ENCODE measurements at places on chromosomes 1 and 21.

DNA sequence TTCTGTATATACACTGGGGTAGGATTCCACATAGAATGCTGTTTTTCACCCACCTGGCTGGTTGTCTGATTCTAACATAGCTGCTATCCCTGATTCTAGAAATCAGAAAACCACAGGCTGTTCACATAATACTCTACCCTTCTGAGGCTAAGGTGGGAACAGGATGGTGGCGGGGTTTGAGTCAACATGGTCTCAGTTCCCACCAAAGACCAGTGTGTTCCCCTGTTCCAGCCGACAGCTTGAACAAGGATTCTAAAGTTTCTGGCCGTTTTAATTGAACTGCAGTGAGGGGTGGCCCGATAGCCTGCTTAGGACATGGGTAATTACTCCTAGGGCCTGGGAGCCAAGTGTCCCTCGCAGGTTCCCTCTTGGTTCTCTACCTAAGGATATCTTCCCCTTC is 38.4 kb downstream of the PEX14 start:
- DNase-seq, result peak; percentile 16

GRCh38 chr1:165011186-165011585 is 345.3 kb downstream of the LMX1A start:
- no peak for DNase-seq

DNA sequence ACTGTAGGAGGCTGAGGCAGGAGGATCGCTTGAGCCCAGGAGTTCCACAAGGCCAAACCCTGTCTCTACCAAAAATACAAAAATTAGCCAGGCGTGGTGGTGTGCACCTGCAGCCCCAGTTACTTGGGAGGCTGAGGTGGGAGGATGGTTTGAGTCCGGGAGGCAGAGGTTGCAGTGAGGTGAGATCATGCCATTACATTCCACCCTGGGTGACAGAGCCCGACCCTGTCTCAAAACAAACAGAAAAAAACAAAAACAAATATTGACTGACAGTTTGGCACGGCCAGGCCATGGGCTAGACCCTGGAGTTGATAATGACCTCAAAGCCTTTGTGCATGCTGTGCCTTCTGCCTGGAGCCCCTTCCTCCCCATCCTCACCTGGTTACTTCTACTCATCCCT is 19.2 kb upstream of the RSPO1 start:
- DNase-seq, result no peak

- no peak for DNase-seq
Measured at GRCh38 chr1:218785928-218786327, 387.8 kb upstream of the LYPLAL1 start.

GRCh38 chr1:197903196-197903514 is 725 bp downstream of the C1orf53 start:
- DNase-seq, result no peak

GRCh38 chr1:205056188-205056611 is 13.2 kb downstream of the CNTN2 start:
- no peak for DNase-seq

DNA sequence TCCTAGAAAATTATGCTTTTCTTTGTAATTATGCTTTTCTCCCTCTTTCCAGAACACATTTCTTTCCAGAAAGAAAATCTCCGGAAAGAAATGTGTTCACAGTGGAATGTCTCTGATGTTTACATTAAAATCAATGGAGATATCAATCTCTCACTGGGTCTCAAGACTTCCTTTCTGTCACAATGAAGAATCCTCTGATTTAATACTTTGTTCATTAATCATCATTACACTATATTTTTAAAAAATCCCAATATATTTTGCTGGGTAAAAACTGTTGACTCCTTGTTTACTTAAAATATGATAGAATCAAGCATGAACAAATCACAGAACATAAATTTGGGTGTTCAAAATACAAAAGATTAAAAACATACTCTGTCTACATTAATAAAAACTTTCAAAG is 26.3 kb upstream of the TGFBR3 start:
- DNase-seq, result no peak

DNA sequence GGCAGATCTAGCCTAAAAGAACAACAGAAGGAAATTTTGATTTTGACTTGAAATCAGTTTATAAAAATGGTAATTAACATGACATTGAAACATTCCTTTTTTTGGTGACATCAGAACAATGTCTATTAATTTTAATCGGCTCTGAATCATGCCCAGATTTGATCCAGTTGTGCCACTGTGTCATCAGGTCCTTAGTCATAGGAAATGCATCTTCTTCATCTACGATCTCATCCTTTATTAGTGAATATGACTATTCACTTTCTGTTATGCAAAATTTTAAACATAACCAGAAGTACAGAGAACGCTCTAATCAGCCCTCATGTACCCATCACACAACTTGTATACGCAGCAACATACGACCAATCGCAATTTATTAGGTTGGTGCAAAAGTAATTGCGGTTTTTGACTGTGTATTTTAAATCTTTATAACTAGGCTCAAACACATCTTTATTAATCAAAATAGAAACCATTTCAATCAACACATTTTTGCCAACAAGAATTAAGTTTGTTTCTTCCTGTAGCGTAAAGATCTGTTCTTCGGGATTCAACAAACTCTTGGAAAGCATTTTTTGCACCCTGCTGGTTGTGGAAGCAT is 40.3 kb upstream of the TLR5 start:
- no peak for DNase-seq

DNA sequence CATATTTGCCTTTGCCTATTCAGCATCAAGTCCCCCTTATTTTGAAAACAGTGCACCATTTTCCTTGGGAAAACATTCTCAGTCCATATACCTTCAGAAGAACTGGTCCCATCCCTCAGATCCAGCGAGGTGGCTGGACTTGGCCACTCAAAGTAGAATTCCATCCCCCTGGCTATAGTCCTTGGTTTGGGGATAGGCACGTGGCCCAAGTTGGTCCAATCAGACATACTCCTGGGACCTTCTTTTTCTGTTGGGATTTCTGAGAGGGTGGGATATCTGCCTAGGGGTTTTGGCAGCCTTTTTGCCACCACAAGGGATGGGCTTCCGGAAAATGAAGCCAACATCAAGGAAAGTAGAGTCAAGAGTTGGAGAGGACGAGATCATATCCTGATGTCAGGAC is 10.7 kb upstream of the MATN1 start:
- no peak for DNase-seq

- no peak for DNase-seq
Measured at GRCh38 chr1:25727635-25728286, 72.2 kb upstream of the SELENON start.

DNA sequence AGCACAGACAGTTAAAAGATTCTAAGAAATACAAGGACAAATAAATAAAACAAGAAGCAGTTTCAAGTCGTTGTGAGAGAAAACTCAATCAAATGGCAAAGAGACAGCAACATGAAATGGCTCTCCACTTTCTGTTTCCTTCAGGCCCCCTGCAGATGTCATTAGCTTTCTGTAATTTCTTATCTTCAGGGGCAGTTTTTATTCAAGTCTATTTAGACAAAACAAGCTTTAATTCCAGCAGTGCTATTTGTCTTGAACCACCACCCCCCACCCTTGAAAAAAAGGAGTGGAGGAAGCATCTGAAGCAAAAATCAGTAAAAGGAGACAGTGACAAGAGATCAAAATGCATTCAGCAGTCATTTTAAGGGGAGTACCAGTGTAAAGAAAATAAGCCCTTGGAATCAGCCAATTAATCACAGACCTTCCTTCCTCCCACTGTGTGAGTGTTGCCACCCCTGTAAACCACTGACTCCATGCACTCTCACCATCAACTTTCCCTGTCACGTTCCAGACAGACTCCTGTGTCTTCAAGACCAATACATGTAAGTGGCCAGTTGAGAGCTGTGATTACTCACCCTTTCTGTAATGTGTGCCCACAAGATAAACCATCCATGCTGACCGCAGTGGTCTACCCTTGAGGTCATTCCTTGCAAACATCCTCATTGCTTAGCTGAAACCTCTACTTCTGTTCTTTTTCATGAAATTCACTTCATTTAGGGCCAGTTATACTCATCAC is 136.1 kb upstream of the HOOK1 start:
- DNase-seq, result no peak

- DNase-seq, result no peak
Measured at GRCh38 chr1:15008783-15009729, 144.5 kb upstream of the TMEM51 start.

DNA sequence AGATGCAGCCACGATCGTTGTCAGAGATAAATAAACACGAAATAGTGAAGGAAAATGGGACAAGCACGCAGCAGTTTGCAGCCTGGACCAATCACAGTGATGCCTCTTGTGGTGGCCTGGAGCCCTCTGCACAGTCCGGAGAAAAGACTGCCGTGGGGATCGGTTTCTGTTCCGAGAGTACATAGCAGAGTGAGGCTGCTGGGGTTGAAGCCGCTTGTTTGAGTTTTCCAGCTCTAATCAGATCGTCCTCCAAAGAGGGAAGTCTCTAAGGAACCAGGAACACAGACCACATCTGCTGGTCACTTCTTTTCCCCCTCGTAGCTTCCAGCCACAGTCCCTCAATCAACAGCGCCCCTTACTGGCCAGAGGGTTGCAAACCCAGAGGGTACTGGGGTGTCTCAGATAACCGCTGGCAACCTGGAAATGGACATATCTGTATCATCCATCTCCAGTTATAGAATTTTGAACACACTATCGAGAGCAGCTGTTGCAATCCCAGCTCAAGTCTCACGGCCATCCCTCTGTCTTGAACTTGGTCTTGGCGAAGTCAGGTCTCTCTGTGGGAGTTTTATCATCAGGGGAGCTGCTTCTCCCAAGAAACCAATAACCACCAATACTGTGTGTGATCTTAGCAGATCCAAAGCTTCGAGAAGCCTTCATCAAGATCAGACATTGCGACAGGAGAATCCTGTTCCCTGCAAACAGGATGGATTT is 57.4 kb downstream of the OLIG1 start:
- DNase-seq, result peak; percentile 62

DNA sequence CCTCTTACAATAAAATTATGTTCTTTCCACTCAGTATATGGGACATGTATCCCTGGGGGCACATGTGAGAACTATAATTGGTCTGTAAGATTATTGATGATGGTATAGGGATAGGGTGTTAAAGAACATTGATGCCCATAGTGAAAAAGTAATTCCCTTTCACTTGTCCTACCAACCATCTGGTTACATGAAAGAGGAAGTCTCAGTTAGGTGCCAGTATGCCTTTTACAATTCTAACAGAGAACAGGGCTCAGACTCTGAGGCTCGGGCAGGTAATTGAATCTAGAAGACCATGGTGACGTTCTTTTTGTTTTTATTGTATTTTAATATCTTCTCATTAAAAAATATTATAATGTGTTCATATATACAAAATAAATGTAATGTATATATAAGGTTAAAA is 113.6 kb downstream of the FGGY start:
- no peak for DNase-seq

- no peak for DNase-seq
Measured at GRCh38 chr1:83970114-83970513, 28.8 kb downstream of the TTLL7 start.

- DNase-seq, result no peak
Measured at GRCh38 chr1:184747089-184747955, 7.3 kb downstream of the EDEM3 start.

DNA sequence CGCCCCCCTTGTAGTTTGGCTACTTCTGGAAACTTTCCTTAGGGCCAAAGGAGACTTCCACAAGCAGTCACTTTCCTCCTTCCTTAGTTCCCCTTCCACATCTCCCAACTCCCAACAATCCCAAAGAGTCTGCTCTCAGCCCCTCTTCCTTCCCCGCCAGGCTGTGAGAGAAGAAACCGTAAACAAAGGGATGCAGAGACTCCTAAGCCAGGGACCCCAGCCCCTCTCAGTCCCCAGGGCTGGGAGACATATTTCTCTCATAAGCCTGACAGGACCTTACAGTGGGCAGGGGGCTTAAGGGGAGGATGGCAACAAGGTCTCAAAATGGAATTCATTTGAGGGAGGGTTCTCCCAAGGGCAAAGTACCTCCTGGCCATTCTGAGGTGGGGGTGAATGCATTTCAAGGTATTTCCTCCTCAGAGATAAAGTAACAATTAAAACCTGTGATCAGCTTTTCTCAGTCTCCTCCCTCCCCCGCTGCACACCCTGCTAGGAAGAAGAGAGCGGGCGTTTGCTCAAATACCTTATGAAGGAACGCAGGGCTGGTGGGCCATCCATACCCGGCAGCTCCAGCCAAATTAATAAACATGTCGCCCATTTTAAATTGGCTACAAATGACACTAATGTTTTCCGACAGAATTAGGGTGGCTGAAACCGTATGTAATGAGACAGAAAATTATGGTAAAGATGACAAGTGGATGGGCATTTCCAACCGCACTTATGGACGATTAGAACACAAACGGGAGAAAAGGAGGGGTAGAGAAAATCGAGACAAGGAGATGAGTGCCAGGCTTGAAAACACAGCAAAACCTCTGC is 4.0 kb downstream of the BARHL2 start:
- no peak for DNase-seq

DNA sequence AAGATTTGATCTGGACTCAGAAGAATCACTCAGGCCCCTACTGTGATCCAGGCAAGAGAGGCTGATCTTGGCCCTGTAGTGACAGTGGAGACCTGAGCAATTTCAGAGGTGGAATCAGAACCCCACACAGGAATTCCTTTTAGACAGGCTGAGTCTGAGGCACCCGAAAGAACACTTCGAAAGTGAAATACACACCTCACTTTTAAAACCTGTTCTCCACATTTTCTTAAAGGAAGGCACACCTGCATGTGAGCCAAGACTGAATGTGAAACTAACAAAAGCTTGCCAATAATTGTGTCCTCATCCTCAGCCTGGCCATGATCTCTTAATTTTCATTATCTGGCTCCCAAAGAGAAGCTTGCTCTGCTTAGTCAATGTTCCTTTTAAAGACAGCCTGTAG is 32.2 kb downstream of the SIPA1L2 start:
- DNase-seq, result no peak

DNA sequence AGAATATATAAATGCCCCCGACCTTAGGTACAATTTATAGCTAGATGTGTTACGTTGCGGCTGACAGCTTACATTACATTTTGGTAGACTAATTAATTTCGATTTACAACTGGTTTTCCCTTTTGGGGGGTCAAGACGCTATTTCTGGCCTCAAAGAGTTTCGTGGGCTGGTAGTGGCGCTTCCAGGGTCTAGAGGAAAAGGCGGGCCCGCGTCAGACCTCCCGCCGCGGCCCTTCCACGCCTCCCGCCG is 391 bp downstream of the IFT25 start:
- no peak for DNase-seq

- no peak for DNase-seq
Measured at GRCh38 chr1:207058252-207058651, 5.2 kb downstream of the PFKFB2 start.

DNA sequence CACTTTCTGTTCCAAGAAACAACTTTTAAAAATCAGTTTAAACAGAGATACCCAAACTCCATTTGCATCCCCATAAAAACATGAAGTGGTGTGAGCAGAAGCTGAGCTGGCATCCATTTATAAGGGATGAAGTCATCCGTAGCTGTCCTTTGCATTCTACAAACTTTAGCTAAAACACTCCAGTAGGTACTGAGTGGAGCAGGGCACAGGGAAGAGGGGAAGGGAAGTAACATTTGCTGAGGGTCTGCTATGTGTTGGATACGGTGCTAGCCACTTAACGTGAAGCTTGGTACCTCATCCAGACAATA is 32.9 kb downstream of the VWA5B1 start:
- no peak for DNase-seq

- DNase-seq, result no peak
Measured at GRCh38 chr21:45637883-45638282, 5.6 kb upstream of the PCBP3 start.
